ENCODE measurements at places on chromosomes 6 and 20.

GRCh38 chr6:48073976-48074767 is 36.8 kb downstream of the PTCHD4 start:
- no peak for DNase-seq

DNA sequence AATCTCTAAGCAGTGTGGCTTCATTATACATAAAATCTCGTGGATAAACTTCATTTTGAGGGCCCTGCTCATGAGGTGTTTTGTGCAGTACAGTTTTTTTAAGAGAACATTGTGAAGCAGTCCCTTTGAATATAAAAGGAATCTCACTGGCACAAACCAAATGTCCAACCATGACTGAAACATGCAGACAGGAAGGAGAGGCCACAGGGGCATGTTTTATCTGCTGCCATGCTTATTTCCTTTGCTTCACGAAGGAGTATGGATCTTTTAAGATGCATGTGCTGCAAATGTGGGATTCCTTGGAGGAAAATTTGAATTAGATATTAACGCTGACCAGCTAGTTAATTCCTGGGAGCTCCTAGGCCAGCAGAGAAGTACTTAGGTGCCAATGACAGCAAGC is 192.3 kb downstream of the DST start:
- DNase-seq = no peak

DNA sequence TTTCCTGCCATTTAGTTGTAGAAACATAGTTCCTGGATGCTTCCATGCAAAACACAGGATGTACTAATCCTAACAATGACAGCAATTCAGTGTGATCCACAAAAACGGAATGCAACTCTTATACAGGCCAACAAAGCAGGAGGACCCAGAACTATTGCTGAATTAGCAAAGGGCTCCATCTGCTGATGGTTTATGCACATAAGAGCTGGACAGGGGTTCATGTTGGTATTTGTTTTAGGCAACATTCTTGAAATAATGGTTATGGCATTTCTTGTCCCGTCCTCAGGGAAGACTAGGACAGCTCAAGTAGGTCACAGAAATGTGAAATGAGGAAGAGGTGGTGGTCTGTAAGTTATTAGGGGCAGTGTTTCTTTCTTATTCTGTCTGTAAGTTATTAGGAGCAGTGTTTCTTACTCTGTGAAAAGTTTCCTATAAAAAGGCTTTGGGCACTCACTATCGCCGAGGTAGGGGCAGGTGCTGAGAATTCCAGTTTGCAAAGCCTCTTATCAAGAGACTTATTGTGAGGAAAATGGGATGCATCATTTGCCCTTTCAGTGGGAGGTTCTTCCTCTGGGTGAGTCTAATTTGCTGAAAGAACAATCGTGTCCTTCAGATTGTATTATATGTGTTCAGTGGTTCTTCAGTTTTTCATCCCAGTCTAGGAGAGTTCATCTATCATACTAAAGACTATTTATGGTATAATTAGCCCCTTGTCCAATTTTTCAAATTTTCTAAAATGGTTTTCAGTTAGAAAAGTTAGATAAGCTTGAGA is 171.1 kb downstream of the MCHR2 start:
- DNase-seq = no peak

DNA sequence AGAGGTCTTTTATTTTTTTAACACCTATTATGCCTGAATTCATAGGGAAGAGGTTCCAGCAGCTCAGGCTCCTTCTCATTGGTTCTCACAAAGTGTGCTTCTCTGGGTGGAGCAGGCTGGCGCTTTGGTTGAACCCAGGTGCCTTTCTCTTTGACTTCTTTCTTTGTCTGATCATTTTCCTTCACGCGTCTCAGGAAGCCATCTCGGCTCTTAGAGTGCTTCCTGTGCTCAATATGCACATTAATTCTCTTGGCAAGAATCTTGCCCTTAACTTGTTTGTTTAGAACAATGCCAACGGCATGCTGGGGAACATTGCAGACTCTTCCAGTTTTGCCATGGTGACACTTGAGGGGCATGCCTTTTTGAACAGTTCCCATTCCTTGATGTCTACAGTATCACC is 44.2 kb upstream of the RNF24 start:
- no peak for DNase-seq

GRCh38 chr6:147311218-147311617 is 107.0 kb downstream of the STXBP5 start:
- DNase-seq = no peak

DNA sequence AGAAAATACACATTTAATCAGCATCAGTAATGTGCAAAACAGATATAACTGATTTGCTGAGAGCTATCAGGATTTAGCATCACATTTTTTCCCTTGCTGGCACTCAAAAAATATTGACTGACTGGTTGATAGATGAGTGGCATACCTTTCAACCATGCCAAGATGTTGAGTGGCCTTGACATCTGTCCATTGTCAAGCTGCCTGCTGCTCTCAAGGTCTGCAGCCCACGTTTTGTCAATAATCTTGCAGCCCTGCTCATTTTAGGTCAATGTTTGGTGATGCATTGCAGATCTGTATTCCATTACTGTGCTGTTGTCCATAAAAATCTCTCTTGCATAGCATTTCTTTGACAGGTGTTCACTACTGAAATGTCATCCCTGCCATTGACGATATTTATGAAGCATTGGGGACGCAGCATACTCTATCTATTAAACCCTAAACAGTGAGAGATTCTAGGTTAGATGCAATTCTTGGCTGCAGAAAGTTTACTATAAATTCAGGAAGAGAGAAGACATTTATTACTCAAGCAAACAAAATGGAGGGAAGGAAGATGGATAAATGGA is 111.6 kb downstream of the BFSP1 start:
- DNase-seq = no peak

- DNase-seq = no peak
Measured at GRCh38 chr6:134389129-134389528, 71.2 kb upstream of the SGK1 start.

Measured in GM06990 (cell line).